NCI-H2171 (cell line): ENCODE measurements at places on chromosomes 11 and 22.

DNA sequence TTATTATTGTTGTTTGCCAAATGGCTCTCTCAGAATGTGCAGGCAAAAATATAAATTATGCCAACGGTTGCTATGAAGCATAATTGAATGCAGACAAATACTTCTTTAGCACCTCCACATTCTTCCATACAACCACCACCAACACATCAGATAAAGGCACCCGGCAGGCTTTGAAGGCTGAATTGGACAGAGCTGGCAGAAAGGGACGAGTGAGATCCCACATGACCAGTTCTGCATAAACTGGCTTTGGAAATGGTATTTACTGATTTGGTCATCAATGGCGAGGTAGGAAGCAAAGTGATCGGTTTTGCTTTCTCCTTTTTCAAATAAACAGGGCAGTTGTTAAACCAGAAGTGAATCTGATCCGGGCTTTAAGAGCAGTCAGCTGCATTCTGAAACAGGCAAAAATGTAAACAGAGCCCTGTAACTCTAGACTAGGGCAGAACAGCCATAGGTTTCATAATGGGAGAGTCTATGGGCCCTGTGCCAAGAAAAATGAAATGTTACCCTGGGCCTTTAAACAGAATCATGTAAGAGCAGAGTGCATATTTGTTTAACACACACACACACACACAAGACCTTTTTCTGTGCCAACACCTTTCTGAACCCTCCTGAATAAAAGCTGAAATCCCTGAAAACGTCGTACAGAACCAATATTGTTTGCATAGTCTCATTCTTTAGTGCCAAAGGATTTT, 97.7 kb downstream of the MPPED2 start:
- DNase-seq: peak; percentile 87

DNA sequence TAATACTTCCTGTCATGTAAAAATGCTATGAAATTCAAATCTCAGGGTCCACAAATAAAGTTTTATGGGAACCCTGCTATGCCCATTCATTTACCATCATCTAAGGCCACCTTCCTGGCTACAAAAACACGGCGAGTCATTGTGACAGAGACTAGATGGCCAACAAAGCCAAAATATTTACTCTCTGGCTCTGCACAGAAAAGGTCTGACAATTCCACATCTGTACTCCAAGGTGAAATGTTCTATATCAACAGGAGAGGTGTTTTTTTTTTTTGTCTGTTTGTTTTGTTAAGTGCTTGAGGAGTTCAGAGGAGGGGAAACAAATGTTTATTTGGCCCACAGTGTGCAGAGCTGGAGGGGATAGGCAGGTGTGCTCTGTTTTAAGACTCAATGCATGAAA, 18.6 kb upstream of the TMA7B start:
- DNase-seq: no peak

DNA sequence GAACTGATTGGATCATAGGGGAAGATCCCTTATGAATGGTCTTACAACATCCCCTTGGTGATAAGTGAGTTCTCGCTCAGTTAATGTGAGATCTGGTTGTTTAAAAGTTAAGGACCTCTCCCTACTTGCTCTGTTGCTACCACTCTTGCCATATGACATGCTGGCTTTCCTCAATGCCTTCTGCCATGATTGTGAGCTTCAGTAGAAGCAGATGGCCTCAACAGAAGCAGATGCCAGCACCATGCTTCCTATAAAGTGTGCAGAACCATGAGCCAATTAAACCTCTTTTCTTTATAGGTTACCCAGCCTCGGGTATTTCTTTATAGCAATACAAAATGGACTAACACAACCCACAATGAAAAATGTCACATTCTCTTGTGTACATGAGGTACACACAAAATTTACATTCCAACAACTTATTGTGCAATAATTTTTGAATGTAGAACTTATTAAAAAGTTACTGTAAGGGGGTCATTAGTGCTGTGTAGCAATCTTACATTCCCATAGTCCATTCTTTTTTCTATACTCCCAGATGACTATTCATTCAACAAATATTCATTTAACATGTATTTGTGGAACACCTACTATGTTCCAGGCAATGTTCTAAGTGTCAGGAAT, 10.3 kb downstream of the CYP2R1 start:
- no peak for DNase-seq

DNA sequence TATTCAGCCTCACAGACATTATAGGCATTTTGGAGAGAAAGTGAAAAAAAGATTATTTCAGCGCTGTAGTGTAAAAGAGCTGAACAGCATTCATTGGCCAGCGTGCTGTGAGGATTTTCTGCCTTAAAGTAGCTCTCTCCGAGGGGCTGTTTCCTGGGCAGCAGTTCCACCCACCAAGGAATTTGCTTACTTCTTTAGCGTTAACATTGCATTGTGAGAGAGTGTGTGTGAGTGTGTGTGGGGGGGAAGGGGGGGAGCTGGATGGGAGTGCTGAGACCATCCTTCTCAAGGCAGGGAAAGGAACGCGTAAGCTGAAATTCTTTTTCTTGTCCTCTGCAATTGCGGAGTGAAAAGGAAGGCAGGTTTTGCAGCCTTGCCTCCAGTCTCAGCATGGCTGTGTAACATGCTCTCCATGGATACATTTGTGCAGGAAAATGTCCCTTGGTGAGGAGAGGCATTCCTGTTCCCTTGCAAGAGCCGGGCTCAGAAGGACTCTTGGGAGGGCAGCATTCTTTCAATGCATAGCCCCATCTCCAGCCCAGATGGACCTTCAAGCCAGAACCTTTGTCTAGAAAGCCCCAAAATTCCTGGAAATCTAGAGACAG, 159.9 kb upstream of the NAV2 start:
- no peak for DNase-seq

- no peak for DNase-seq
Measured at GRCh38 chr22:27128461-27129085, 471.2 kb downstream of the MIAT start.

GRCh38 chr11:61106894-61107470, 4.7 kb downstream of the CD5 start:
- no peak for DNase-seq

GRCh38 chr11:35144136-35144741, 5.3 kb downstream of the CD44 start:
- DNase-seq: no peak

DNA sequence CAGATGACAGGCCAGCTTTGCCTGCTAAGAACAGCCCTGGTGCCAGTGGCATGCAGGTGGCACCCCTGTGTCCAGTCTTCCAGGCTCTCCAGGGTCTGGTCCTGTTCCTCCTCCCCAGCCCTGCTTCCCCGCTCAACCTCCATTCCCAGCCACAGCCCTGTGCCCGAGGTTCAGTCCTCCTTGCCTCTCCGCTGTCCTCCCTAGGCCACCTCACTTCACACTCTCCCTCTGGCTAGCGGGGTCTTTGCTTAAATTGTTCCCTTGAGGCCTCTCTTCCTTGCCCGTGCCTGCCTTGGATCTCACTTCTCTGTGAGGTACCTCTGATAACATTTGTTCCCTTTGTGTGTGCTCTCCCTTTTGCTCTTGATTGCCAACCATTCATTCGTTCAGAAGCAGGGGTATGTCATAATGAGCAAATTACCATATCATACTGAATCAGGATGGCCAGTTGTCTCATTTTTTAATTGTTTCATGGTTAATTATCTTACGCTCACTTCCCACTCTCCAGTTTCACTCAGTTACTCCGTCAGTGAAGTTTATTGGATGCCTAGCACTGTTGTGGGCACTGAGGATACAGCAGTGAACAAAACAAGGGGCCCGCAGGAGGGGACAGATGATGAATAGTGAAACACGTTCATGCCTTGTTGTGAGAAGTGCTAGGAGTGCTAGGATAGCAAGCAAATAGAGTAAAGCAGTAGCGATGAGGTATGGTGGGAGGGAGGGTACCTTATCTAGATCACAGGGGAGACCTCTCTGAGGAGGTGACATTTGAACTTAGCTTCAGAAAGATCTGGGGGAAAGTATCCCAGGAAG, 7.4 kb downstream of the BMAL1 start:
- DNase-seq: no peak

DNA sequence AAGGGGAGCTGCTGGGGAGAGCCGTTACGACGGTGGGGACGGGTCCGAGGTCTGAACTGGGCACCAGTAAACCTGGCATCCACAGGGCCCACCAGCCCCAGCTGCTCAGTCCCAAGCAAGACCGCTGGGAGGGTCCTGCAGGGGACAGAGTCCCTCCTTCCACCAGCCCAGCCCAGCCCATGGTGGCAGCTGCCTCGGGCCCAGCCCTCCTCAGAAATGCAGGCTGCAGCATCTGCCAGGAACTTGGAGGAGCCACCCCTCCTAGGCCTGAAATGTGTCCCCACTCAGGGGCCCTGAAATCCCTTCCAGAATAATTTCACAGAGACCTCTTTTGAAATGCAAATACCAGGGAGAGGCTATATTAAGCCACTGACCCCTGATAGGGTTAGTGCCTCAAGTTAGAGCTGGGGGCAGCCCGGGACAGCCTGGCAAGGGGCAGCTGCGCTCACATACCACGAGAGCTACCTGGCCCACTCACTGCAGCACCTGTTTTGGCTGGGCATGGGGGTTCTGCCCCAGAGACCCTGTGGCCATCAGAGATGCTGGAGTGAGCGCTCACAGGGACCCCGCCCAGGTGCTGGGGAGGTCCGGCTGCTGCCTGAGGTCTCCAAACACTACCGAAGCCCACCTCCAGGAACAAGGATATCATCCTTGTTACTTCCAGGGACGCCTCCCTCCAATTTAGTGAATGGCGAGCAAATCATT, 53.1 kb downstream of the CELSR1 start:
- DNase-seq: no peak

GRCh38 chr22:38411016-38411415, 44.0 kb downstream of the KCNJ4 start:
- no peak for DNase-seq

DNA sequence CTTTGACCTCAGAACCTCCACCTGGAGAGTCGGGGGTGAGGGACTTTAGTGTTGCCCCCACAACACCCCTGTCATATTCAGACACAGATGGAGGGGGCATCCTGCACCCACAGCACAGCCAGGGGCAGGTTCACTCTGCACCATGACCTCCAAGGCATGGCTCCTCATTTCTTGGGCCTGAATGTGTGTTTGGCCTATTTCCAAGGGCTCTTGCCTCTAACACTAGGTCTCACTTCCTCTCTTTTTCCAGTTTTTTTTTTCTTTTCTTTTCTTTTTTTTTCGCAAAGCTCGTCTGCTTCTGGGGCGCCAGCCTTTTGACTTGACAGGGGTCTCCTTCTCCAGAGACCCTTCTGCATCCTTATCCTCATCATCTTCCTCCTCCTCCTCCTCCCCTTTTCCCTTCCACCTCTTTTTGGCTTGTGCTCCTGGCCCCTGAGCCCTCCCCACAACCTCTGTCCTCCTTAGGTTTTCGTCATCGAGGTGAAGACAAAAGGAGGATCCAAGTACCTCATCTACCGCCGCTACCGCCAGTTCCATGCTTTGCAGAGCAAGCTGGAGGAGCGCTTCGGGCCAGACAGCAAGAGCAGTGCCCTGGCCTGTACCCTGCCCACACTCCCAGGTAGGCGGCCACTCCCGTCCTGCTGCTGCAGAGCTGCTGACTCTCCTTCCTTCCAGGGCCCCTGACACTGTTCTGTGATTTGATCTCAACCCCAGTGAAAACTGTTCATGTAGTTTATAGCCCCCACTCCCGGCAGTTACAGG, 3.8 kb downstream of the NCF4 start:
- DNase-seq: no peak

GRCh38 chr11:1744891-1745700, 5.3 kb downstream of the IFITM10 start:
- DNase-seq: no peak

DNA sequence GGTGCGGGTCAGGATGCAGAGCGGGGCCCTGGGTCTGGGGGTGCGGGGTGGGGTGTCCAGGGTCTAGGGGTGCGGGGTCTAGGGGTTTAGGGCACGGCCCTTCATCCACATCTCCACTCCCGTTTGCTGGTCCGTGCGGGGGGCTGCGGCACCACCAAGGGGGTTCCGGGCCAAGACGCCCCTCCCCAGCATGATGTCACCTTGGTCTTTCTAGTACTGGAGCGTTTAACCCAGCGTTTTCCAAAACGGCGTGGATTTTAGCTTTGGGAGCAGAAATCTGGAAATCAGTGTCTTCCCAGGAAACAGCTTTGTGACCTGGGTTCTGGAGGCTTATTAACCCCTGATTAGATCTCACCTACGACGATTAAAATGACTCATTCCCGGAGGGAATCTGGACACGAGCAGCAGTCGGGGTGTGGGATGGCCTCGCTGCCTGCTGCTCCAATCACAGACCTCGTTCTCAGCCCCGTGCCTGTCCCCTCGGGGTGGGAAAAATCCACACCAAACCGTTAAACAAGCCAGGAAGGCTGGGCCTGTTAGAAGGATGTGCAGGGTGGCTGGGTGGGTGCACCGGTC, 759 bp downstream of the AP2A2 start:
- DNase-seq: no peak

- DNase-seq: peak; percentile 61
Measured at GRCh38 chr22:17941471-17942406, 82.6 kb downstream of the MICAL3 start.

GRCh38 chr11:131888230-131888855, 517.9 kb downstream of the NTM start:
- DNase-seq: no peak

GRCh38 chr22:29985912-29986311, 94.4 kb upstream of the HORMAD2 start:
- DNase-seq: no peak

GRCh38 chr11:73598719-73599379, 937 bp upstream of the FAM168A start:
- peak; percentile 53 for DNase-seq

- no peak for DNase-seq
Measured at GRCh38 chr22:25113316-25113721, 86.3 kb upstream of the CRYBB3 start.

DNA sequence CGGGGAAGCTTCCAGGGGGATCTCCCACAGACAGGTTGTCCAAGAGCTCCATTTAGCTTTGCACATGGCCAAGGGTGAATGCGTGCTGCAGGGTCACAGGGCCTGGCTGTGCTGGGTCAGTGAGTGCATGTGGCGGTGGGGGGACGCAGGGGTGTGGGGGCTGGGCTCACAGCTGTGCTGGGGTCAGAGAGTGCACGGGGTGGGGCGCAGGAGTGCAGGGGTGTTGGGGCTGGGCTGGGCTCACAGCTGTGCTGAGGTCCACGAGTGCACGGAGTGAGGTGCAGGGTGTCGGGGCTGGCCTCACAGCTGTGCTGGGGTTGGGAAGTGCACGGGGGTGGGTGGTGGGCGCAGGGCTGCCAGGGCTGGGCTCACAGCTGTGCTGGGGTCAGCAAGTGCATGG, 557.7 kb downstream of the BRD1 start:
- DNase-seq: no peak

GRCh38 chr11:108994887-108995286, 330.0 kb downstream of the DDX10 start:
- DNase-seq: no peak

- no peak for DNase-seq
Measured at GRCh38 chr11:78698612-78699011, 123.9 kb upstream of the NARS2 start.

- DNase-seq: no peak
Measured at GRCh38 chr11:111734101-111734953, 31.9 kb downstream of the PPP2R1B start.
